ENCODE measurements at places on chromosomes 1 and 21.

DNA sequence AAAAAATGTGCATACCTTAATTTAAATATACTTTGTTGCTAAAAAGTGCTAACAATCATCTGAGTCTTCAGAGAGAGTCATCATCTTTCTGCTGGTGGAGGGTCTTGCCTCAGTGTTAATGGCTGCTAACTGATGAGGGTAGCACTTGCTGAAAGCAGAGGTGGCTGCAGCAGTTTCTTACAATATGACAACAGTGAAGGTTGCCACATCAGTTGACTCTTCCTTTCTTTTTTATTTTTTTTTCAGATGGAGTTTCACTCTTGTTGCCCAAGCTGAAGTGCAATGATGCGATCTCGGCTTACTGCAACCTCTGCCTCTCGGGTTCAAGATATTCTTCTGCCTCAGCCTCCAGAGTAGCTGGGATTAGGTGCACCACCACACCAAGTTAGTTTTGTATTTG lies 2.6 kb upstream of the CFAP45 start:
- DNase-seq, result no peak

GRCh38 chr1:117802531-117803257 lies 126.7 kb downstream of the GDAP2 start:
- no peak for DNase-seq

DNA sequence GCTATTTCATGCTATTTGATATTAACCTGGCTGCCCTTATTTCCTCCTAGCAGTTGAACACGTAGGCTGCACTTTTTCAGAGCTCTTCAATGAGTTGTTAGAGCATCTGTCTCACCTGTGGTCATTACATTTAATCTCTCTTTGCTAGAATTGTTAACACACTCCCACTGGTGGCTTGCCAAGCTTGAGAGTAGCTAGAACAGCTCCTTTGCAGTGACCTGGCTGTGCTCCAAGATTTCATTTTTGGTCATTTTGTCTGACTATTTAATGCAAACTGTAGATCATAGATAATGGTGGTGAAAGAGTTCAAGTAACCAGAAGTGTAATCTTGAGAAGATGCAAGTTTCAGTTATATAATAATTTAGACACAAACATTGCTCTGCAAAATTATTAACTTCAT lies 105.6 kb downstream of the LRRC7 start:
- DNase-seq, result no peak

- no peak for DNase-seq
Measured at GRCh38 chr1:214404571-214405213, 123.7 kb downstream of the SMYD2 start.

- no peak for DNase-seq
Measured at GRCh38 chr1:11774753-11775152, 12.8 kb downstream of the C1orf167 start.

DNA sequence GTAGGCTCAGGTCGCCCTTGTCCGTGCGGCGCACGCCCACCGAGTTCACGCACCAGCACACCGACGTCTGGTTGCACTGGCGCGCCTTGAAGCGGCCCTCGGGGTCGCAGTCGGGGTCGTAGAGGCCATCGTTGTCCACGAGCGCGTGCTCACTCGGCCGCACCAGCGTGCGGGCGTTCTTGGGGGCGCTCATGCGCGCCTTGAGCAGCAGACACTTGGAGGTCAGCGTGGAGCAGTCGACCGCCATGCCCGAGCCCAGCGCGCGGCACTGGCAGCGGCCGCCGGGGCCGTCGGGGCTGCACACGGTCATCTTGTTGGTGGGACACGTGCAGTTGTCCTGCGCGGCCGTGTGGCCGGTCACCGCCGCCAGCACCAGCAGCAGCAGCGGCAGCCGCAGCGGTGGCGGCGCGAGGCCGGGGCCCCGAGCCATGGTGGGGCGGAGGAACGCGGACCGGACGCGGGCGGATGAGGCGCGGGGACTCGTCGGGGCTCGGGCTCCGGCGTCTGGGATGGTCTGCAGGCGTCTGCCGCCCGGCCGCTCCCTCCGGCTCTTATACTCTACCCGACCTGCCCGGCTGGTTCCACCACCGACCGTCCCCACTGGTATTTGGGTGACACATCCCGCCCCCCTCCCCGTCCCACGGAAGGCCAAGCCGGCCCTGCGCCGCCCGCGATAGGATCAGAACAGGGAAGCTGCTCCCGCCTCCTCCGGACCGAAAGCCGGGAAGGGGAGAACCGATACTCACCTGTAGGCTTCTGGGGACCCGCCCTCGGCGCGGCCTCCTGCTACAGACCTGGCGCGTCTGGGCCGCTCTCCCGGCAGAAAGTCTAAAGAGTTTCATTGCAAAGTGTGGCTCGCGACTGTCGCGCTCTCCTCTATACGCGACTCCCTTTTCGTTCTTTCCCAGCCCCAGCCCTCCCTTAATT lies at the start of gene TACSTD2:
TACSTD2 (minus strand) TSS at position 526 of the 927 bp plus-strand sequence; CDS start at position 430, 96 bp downstream.
- DNase-seq, result no peak

GRCh38 chr1:236501093-236501492 lies 22.7 kb upstream of the LGALS8 start:
- no peak for DNase-seq

GRCh38 chr1:186303911-186304310 lies 71.1 kb downstream of the TPR start:
- no peak for DNase-seq

GRCh38 chr21:32001390-32001789 lies 128.6 kb downstream of the HUNK start:
- no peak for DNase-seq

GRCh38 chr1:193062698-193063463 lies 3.5 kb downstream of the RO60 start:
- no peak for DNase-seq

DNA sequence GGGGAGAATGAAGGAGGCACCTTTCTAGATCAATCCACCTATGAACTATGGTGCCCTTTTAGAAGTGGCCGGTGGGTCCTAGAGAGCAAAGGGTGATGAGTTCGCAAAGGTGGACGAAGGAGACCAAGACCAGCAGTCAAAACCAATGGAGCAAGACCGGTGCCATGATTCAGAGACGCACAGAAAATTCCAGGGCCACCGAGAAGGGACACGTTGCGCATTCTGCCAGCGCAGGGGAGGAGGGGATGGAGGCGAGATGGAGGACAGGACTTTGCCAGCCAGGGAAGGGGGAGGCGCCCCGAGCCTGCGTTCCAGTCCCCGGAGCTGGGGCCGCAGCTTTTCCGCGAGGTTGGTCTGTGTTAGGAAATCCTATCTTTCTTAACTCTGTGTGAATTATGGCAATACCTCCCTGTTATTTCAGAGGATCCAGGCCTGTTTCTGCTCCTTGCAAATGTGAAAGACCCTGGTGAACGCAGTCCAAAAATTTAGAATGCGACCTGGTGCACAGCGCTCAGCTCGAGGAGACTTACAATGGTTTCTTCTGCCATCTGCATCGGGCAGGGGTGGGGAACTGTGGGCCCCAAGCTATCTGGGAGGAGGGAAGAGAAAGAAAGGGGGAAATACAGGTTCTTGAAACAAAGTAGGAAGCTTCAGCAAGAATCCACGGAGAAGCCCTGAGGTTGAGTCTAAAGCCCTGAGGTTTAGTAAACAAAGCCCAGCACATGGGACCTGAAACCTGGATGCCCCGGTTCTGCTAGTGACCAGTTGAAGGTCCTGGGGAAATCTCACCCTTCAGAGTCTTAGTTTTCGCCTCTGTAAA lies 129.4 kb downstream of the MRPS6 start:
- DNase-seq, result peak; percentile 34

DNA sequence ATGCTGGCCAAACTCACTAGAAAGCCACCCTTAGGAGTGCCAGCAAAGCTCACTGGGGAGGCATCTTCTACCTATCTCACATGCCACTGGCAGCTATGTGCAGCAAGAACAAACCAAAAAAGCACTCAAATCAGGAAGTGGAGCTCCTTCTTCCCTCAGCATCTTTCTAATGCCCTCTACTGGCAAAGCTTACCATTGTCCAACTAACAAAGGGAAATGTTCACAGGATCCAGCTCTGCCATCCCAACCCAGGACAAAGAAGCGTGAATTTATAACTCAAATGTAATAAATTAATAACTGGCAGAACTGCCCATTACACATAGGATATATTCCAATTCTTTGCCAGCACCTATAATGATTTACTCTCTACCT lies 38.9 kb downstream of the LEPR start:
- peak; percentile 63 for DNase-seq

DNA sequence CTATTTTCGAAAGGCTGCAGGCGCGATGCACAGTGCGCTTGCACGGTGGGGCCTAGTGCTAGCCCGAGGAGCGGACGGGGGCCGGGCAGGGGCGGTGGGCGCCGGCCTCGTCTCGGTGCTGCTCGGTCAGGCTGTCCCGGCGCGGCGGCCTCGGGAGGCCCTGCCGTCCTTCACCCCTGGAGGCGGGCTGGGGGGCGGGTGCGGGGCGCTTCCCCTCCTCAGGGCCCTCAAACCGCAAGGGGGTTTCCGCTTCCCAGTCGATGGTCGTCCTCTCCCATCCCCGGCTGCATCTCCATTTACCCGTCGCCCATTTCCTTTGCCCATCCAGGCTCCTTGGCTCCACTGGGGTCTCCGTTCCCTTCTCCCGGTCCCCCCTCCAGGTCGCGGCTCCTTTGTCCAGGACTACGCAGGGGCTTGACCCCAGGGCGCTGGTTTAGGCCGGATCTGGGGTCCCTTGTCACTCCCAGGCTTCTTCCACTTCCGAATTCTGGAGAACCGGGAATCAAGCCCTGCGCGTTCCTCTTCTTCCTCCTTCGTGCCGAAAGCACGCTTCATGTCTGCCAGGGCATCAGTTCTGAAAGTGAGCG lies 196.3 kb upstream of the LMO4 start:
- DNase-seq, result no peak

GRCh38 chr1:27614043-27614624 lies 10.2 kb upstream of the AHDC1 start:
- no peak for DNase-seq

- DNase-seq, result no peak
Measured at GRCh38 chr1:117077267-117077666, 17.1 kb downstream of the TTF2 start.

GRCh38 chr1:206685334-206685768 lies 646 bp downstream of the MAPKAPK2 start:
- DNase-seq, result no peak

DNA sequence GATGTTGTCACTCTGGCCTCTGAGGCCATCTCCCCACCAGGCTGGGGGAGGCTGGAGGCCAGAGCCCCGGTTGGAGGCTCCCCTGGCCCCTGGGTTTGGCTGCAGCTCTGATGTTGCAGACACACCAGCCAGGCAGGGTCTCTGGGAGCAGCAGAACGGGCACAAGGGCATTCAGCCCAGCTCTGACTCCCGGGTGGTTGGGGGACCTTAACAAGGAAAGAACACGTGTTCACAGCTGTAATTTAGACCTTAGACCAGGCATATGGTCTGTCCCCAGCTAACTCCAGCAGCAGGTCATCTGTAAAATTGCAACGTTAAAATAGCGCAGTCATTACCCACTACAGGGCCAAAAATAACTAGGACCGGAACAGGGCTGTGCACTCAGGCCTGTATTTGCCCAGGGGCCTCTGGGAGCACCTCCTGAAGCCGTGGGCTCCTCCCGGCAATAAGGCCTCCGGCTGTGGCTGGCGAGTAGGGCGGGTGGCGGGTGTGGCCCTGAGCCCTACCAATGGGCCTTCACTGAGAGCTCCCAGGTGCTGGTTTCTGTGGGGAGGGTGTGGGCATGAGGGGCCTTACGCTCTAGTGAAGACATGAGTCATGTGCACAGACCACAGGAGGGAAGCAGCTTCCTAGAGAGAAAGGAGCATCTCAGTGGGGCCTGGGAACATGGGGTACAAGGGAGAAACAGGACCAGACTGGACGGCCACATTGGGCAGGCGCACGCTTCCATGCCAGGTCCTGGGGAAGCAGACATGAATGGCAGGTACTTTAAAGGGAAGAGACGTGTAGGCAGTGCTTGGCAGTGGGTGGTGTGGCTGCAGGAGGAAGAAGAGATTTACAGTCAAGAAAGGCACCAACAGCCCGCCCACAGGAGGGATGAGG lies 6.1 kb downstream of the LDLRAP1 start:
- peak; percentile 89 for DNase-seq

GRCh38 chr1:108601708-108602410 lies 42.0 kb downstream of the EEIG2 start:
- no peak for DNase-seq

GRCh38 chr1:194586302-194586701 lies 1399.9 kb upstream of the B3GALT2 start:
- DNase-seq, result no peak

GRCh38 chr1:27684176-27684575 lies 12.2 kb upstream of the IFI6 start:
- DNase-seq, result no peak

DNA sequence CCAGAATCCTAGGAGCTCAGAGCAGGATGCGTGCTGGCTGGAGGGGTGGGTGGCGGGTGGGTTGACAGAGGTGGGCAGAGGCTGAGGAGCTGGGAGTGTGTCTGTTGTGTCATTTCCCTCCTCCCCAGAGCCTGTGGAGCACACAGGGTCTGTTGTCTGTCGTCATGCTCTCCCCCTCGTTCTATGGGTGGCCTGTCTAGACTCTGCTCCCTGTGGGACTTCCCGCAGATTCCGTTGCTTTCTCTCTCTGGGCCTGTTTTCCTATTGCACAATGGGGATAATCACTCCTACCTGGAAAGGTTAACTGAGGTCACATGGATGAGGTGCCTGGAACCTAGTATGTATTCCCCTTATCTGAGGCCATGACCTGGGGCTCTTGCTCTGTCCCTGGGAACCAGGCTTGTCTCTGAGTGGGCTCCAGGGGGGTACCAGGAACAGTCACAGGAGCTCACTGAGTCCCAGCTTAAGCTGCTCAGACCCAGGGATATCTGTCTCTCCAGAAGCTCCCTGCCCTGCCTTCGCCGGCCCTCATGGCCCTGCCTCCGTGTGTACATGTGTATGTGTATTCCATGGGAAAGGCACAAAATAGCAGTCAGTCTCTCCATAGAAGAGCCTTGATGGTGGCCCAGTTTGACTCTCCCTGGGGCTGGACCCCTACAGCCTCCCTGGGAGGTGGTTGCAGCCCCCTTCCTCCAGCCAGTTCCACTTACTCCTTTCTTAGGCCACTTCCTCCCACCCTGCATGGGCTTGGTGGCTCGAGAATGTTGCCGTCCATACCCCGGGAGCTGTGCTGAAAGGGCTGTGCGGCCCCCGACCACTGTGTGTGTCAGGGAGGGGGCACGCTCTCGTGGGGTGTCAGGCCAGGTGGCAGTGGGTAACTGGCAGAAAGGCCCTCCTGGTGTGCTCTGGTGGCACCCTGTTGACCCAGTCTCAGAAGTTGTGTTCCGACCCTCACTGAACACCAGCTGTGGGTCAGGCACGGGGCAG lies 17.9 kb downstream of the PTPRF start:
- no peak for DNase-seq
